ENCODE measurements at places on chromosomes 7 and 10.

- no peak for DNase-seq
These were observed 134.7 kb downstream of the SEMA3D start for GRCh38 chr7:85052056-85052737.

DNA sequence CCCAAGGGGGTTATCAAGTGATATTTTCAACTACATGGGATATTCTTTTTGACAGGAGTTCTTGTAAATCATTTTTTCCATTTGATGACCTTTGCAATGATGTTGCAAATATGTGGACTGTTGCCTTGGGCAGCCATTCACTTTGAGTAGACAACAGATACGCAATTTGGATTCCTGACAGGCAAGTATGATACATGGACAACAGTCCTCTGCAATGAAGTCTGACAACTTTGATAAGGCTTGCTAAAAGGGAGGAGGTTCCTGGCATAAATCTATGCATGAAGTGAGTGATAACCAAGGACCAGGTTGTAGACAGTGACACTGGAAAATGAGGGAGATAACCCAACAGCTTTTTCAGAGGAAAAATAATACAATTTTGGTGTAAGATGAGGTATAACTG lies 17.7 kb downstream of the LRRD1 start:
- no peak for DNase-seq

DNA sequence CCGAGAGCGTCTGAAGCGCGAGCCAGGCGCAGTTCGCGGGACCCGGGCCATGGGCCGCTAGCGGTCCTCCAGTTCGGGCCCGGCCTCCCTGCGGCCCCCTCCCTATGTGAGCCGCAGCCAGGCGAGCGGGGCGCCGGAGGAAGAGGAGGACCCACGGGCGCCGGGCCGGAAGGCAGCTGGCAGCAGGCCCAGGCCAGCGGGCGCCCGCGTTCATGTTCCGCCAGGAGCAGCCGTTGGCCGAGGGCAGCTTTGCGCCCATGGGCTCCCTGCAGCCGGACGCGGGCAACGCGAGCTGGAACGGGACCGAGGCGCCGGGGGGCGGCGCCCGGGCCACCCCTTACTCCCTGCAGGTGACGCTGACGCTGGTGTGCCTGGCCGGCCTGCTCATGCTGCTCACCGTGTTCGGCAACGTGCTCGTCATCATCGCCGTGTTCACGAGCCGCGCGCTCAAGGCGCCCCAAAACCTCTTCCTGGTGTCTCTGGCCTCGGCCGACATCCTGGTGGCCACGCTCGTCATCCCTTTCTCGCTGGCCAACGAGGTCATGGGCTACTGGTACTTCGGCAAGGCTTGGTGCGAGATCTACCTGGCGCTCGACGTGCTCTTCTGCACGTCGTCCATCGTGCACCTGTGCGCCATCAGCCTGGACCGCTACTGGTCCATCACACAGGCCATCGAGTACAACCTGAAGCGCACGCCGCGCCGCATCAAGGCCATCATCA lies 1.1 kb downstream of the ADRA2A start:
- DNase-seq, result no peak

DNA sequence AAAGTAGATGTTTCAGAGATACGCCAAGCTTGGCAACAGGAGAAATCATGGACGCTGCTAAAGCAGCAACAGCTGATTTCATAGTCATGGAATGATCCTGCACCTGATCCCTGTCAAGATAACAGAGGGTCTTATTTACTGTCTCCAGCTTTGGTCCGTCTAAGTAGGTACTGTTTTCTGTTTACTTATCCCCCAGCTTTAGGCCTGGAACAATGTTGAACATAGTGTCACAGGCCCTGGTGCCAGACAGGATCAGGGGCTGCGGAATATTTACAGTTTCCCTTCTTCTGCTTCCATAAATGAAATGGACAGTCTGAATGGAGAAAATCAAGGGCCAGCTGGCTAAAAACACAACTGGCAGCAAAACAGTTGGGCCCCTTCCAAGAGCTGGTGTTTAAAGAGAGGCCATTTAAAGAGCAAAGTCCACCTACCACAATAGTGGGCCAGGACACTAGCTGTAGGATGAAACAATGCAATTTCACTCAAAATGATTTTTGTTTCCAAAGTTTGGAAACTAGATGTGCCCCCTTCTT lies 2.9 kb downstream of the GPR37 start:
- no peak for DNase-seq

DNA sequence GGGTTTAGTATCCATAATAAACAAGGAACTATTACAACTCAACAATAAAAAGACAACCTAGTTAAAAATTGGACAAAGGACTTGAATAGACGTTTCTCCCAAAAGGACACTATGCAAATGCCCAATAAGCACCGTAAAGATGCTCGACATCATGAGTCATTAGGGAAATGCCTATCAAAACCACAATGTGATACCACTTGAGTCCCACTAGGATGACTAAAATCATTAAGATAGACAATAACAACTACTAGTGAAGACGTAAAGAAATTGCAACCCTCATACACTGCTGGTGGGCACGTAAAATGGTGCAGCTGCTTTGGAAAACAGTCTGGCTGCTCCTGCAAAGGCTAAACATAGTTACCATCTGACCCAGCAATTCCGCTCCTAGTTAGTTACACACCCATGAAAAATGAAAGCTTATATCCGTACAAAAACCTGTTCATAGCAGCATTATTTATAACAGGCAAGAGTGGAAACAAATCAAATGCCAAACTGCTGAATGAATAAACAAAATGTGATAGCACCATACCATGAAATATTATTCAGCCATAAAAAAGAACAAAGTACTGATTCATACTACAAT lies 17.3 kb downstream of the CCDC3 start:
- no peak for DNase-seq

DNA sequence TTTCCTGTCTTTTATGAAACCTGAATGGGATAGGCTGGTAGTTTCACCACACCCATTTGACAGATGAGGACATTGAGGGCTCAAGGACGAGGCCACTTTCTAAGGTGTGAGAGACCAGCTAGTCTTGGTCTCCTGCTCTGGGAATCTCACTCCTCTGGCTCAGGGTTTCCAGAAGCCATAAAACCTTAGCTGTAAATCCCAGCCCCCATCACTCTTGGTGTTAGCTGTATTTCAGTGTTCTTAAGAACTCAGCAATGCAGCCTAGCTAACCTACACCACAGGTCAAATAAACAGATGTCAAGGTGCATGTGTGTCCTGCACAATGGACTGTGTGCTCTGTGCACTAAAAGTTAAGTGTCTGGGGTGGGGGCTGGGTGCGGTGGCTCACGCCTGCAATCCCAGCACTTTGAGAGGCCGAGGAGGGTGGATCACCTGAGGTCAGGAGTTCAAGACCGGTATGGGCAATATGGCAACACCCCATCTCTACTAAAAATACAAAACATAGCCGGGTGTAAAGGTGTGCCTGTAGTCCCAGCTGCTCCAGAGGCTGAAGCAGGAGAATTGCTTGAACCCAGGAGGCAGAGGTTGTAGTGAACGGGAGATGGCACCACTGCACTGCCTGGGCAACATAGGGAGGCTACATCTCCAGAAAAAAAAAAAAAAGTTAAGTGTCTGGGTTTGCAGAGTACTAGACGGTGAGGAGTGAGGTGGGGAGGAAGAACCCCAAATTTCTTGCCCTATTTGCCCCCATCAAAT lies 567 bp upstream of the EPO start:
- DNase-seq, result no peak

DNA sequence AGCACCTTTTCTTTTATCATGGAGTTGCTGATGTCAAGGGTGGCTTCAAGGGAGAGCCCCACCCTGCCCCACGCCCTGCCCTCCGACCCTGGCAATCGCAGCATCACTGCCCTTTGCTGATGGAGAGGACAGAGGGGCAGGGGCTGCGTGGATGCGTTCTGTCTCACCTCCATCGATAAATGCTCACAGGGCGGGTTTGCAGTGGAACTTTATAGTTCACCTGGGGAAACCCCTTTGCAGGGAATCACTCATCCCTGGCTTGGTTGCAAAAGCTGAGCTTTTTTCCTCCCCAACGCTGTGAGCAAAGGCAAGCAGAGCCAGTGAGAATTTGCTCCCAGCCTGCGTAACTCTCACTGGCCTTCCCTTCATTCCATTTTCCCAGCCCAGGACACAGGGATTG lies 176.8 kb downstream of the WDR37 start:
- DNase-seq, result no peak

DNA sequence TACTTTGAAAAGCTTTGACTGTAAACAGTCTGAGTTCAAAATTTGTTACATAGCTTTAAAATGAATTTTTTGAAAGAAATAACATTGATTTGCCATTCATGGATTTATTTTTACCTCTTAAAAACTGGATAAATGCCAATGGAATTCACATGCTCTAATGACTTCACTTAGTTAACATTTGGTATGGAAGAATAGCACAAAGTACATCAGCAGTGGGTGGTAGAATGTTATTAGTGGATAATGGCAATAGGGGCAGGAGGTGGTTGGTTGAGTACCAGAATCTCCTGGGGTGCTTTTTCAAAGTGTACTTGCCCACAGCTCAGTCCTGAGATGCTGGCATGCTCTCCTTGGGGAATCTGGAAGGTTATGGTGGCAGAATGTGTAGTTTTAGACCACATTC lies 4.7 kb downstream of the PPP1R9A start:
- no peak for DNase-seq

DNA sequence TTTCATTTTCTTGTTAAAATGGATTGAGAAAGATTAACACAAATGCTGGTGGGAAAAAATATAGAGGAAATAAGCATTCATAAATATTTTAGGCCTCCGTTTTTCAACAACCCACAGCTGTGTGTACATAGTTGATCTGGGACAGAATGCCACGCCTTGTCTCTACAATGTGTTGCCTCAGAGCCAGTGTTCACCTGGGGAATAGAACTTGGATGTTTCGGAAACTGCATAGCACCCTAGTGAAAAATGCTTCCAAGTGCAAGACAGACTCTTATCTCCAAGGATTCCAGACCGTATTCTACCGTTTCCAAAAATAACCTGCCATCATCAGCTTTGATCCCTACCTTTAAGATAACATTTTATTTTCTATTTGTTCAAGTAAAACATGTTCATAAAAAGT lies 260.9 kb downstream of the SDK1 start:
- no peak for DNase-seq

- no peak for DNase-seq
These were observed 39.9 kb downstream of the RBM17 start for GRCh38 chr10:6128591-6129251.

- DNase-seq, result no peak
These were observed 473.5 kb upstream of the SEMA3A start for GRCh38 chr7:84668116-84668515.

DNA sequence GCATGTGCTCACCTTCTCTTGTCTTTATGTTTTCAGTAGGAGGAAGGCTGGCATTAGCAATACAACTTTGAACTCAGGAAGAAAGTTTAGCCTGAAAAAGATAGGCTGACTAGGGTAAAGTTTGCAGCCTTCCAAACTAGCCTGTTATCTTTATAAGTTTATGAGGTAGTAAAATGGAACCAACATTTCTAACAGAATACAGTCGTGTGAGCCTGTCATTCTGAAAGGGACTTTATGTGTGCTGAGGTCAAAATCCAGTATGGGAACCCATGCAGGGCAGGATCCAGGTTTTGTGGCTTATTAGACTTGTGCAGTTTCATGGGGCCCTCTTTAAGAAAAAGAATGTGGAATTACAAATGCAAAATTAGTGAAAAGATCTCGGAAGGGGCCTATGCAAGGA lies 201.0 kb upstream of the PRPS1L1 start:
- DNase-seq, result no peak

DNA sequence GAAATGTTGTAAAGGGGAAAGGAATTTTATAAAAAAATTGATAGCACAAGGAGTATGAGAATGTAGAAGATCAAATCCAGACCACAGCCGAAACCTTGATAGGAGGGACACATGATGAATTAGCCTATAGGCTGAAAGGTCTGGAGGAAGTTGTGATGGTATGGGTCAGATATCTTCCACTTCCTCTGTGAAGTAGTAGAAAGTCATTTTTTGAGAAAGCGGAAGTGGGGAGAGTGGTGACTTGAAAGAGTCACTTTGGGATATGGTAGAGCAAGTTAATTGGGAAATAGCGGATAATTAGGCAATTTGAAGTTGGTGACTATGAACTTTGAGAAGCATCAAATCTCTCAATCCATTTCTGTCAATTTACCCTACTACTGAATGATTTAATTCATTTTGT lies 99.4 kb downstream of the GRM8 start:
- no peak for DNase-seq

GRCh38 chr7:36299823-36300341 lies 89.8 kb upstream of the ANLN start:
- no peak for DNase-seq

GRCh38 chr7:14739841-14740185 lies 162.7 kb downstream of the DGKB start:
- no peak for DNase-seq

All from NAMALWA (cell line).